Fibroblast of gingiva (primary cell): ENCODE measurements at places on chromosomes 2 and 18.

DNA sequence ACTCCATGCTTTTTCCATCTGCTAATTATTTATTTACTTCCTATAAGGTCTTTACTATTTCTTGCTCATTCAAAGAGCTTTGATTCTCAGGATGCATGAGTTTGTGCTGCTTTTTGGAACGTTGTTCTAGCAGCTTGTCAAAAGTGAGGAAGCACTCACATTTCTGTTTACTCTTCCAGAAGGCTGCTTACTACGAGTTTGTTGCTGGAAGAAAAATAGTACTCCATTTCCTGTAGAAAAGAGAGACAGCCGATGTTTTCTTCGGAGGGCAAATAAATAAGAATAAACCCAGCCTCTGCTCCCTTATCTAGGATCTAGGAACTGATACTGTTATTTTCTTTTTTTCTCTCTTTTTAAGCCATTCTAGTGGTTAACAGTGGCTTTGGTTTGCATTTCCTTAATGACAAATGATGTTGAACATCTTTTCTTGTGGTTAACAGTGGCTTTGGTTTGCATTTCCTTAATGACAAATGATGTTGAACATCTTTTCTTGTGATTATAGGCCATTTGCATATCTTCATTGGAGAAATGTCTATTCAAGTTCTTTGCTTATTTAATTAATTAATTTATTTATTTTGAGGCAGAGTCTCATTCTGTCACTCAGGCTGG lies 20.5 kb downstream of the CYP27A1 start:
- no peak for DNase-seq

GRCh38 chr2:20190876-20191713 lies 33.8 kb downstream of the SDC1 start:
- DNase-seq, result peak; percentile 35

GRCh38 chr2:166560022-166560421 lies 66.0 kb upstream of the SCN7A start:
- no peak for DNase-seq

GRCh38 chr2:30753630-30754029 lies 53.6 kb downstream of the CAPN13 start:
- no peak for DNase-seq

DNA sequence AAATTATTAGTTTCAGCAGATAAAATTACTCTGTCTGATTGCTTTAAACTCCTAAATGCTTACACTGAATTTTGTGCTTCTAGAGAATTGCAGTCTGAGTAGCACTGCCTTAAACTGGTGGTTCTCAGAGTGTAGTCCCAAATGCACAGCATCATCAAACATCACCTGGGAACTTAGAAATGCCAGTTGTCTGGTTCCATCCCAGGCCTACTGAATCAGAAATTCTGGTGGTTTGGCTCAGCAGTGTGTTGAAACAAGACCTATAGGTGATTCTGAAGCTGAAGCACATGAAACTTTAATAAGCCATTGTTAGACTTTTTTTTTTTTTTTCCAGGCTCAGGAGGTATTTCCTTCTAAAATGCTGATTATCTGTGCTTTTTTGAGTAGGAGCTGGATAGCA lies 22.0 kb downstream of the EPC2 start:
- DNase-seq, result no peak

DNA sequence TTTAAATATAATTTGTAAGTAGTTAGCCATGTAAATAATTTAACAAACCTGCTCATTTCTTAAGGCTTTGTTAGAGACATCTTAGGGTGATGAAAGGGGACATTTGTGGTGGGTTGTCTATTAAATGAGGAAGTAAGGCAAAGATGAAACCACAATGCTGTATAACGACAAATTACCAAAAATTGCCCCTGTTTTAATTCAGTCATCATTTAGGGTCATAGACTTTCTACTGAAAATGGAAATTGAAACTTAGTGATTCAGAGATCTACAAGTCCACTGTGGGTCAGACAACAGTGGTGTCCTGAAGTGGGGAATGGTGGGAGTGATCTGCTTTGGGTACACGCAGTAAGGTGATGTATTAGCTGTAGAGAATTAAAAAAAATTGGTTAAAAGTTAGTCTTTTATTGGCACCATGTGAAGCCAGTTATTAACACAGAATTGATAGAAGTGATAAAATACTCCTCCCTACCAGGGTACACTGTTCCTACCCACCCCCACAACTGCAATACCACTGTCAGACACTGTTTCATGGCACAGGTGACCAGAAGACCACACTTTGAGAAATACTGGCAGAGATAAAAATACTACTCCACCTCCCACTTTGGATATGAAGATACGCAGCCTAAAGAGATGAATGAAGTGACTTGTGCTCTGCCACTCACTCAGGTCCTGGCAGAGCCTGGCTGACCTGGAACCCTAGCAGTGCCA lies 13.4 kb downstream of the CERS6 start:
- DNase-seq, result no peak

DNA sequence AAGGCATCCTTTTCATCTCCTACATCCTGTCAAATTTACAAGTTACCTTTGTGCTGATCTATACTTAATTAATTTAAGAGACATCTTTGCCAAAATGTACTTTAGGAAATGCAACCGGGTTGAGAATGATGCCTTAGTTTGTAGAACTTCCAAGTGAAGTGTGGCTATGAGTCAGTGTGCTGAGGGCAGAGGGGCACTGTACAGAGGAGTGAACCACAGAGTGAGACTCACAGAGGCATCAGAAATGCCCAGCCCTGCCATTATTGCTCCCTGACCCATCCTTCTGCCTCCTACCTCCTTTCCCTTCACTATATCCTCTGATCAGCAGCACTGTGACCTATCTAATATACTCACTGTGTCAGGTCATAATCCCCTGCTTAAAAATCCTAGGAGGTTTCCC lies 320.1 kb downstream of the LRRTM1 start:
- DNase-seq, result no peak

GRCh38 chr2:85472261-85472660 lies 53.7 kb downstream of the SH2D6 start:
- no peak for DNase-seq

- no peak for DNase-seq
Measured at GRCh38 chr2:227163485-227163997, 464 bp downstream of the COL4A4 start.
